ENCODE measurements at places on chromosomes 5 and 9.
A peak's percentile ranks its signal among the peaks of the same experiment; 100 is the strongest.

GRCh38 chr5:157528036-157528632 is 47.4 kb downstream of the ADAM19 start:
- no peak for DNase-seq

- DNase-seq, result no peak
Measured at GRCh38 chr5:33114361-33114760, 326.4 kb upstream of the TARS1 start.

- DNase-seq, result no peak
Measured at GRCh38 chr5:9183992-9184391, 361.9 kb downstream of the SEMA5A start.

DNA sequence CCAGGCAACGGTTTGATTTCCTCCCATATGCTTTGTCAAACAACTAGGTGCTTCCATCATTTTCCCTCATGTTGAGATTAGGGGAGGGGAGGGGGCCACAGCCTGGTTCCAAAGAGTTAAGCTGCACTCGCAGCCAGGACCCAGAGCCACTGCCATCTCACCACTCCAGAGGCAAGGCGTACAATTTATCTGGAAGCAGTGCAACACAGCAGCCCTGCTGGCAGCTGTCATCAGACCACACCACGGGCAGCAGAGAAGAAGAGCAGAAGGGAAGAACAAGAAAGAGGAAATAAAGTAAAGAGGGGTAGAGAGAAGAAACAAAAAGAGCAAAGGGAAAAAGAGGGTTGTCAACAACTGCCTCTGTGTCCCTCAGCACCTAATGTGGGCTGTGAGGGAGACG is 38.9 kb downstream of the MED27 start:
- DNase-seq, result no peak

GRCh38 chr5:77087484-77088261 is 588 bp upstream of the ZBED3 start:
- DNase-seq, result peak; percentile 57
